ENCODE measurements at places on chromosomes 1 and 21.

DNA sequence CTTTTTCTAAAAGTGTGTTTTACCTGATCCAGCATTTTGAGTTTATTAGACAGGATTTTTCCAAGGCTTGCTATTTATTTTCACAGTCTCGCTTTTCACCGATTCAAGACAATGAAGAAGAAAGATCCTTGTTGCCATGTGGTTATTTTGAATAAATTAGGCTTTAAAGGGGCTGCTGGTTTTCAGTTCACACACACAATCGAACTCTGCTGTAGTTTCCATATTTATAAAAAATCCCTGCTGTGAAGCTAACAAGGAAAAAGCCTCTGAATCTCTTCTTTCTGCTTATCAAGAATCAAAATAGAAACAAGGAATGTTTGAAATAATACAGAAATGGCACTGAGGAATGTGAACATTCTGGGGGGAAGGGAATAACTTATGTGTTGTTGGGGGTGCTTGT is 102.5 kb upstream of the KAZN start:
- DNase-seq = no peak

- no peak for DNase-seq
Measured at GRCh38 chr1:230101556-230101955, 34.5 kb downstream of the GALNT2 start.

GRCh38 chr1:41280202-41281032 is 38.3 kb upstream of the SCMH1 start:
- DNase-seq = no peak

GRCh38 chr1:93143136-93143535 is 37.1 kb downstream of the TMED5 start:
- no peak for DNase-seq

DNA sequence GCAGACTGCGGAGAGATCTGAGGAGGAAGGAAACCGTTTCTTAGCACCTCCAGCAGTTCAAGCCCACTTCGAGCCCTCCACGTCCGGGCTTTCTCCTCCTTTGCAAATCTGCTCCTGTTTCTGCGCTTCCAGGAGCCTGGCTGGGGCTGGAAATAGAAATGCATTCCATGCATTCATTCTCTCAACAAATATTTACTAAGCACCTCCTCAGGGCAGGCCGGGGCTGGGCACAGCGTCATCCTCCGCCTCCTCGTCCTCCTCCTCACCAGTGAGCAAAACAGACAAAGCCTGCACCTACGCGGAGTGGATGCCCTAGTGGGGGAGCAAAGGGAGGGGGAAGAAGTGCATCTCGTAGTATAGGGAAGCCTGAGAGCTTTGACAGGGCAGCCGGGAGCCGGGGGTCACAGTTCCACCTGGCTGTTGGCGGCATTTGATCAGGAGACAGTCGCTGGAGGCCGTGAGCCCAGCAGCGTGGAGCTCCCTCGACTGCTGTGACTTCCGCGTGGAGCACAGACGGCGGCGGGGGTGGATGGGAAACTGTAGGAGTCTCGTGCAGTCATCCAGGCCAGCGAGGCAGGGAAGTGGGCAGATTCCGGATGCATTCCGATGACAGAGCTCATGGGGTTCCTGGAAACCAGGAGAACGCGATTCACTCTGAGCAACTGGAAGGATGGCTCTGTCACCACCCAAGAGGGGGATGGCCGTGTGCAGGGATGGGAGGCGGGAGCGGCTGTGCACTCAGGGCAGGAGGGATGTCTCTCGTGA is 93.5 kb downstream of the SIK1 start:
- no peak for DNase-seq

DNA sequence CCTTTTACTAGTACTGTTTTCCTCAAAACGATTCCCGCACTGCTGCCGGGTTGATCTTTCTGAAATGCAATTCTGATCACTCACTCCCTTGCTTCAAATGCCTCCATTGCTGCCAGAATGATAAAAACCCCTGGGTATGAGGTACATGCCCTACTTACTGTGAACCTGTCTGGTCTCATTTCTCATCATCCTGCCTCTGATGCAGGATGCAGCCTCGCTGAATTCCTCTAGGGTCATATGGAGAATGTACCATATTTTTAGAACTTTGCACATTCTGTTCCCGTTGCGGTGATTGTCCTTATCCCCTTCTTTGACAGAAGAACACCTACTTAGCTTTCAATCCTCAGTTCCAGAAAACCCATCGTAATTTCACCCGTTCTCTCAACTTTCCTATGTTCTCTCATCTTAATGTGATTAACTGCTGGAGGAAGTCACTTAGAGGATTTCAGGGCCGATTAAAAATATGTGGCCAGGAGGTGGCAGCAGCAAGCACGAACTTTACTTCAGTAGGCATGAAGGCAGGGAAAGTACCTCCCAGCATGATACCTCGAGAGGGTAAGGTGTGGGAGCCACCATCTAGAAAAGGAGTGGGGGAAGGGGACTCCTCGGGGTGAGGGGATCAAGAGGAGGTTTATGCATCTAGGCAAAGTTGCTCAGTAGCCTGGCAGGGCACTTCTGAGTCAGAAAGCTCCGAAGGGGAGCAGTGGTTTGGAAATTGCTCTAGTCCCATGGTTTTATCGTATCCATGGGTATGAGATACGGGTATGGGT is 361.5 kb upstream of the ZP4 start:
- DNase-seq = peak; percentile 30

GRCh38 chr1:167799747-167800146 is 78.0 kb downstream of the MPZL1 start:
- no peak for DNase-seq

GRCh38 chr1:101484689-101485338 is 248.0 kb downstream of the S1PR1 start:
- no peak for DNase-seq

GRCh38 chr1:232457595-232457994 is 172.3 kb downstream of the SIPA1L2 start:
- DNase-seq = peak; percentile 68

GRCh38 chr21:31874812-31875212 is 2.0 kb downstream of the HUNK start:
- DNase-seq = no peak

DNA sequence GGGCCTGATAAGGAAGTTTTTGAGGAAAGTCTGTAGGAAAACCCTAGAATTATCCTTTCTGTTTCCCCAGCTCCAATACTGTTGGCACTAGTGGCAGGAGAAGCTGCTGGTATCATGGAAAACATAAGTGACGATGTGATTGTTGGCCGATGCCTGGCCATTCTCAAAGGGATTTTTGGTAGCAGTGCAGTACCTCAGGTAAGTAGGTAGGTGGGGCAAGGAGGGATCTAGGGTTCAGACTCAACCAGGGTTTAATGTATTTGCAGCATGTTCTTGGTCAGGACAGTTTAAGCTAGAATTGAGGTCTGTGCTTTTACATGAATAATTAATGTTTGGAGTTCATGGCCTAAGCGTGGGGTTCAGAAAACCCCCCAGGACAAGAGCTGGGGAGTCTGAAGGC is 62.1 kb downstream of the KDM1A start:
- DNase-seq = no peak

GRCh38 chr1:160978510-160978927 is 23.9 kb upstream of the ITLN2 start:
- no peak for DNase-seq

DNA sequence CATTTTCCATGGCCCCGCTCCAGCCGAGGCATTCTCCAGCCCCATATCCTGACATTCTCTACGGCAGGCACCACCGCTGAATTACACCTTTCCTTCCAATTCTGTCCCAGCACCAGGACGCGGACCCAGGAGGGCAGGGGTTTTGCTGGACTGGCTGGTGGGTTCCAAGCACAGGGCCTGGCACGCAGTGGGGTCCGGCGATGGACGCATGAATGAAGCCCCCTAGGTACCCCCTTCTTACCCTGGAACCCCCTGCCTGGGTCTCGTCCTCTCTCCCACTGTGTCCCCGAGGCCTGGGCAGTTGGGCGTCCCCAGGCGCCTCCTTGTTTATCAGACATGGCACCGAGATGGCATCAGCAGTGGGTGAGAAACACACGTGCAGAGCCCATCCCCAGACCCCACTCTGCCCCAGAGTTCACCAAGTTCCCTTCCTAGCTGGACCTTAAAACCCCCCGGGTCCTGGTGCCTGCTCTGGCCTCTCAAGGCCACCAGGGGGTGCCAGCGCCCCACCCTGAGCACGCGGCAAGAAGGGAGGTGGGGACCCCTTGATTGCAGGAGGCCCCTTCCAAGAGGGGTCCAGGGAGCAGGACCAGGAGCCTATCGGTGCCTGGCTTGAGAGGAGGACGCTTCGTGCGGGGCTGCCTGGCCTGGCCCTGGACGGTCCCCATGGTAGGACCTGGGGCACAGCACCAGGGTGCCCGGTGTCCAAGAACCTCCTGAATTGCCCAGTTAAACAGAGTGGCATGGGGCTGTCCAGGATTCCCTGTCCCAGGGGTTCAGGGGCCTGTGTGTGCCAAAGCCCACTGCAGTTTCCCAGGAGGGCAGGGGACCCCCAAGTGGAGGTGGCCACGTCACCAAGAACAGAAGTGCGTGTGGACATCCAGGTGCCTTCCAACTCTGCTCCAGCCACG is 46.1 kb downstream of the MEGF6 start:
- peak; percentile 5 for DNase-seq

DNA sequence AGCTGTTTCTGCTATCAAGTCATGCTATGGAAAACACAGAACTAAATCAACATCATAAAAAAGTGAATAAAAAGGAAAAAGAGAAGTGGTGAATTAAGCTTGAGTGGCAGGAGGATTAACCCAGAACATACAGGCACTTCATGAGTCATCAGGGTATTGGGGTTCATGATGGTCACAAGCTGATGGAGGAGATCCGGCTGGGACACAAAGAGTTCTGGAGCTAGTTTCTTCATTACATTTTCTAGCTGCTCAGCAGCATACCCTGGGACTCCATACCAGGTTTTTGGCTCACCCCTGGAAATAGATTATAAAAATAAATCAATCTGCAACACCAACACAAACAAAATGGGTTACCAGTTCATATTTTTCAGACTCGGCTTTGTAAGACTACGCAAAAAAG is 42.5 kb upstream of the SYT2 start:
- no peak for DNase-seq

GRCh38 chr1:21869620-21870121 is 57.6 kb downstream of the LDLRAD2 start:
- no peak for DNase-seq

DNA sequence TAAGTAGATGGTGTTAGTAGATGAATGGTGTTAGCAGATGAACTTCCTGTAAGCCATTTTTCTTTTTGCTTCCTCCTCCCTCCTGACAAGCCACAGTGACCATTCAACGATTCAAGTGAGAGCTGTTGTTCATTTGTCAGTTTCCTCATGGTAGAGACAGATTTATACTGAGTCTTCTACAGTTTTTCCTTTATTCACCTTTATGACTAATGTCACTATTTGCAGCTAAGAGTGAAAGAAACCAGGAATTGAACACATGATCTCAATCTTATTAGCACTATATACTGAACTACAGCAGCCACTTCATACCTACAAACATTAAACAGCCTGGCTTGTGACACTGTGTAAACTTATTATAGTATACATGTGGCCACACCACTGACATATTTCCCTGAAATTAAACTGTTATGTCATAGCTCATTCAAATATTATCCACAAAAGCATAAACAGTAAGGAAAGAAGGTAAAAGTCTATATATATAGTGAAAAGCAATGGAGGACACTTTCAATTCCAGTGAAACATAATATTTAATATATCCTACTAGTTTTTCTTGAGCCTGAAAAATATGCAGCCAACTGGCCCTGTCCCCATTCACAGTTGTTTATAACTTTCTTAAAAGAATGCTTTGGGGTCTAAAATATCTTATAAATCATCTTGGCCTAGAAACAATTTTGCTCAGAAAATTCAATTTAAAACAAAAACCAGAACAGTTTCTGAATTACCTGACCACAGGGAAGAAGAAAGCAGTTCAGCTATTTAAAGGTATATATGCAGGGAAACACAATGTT is 566.9 kb upstream of the ZRANB2 start:
- DNase-seq = no peak

DNA sequence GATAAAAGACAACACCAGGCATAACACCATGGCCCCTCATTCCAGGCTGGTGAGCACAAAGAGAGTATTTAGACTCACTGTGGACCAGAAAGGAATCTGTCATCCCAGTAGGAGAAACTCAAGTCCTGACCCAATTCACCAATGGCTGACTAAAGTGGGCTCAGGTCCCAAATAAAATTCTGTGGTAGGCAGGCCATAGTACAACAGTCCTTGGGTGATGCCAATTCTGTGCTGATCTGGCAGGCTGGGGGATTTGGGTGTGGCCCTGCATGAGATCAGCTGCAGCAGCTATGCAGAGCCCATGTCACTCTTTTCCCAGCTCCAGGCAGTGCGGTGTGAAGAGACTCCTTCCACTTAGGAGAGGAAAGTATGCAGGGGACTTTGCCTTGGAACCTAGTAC is 245.1 kb downstream of the LBR start:
- no peak for DNase-seq

GRCh38 chr1:178875936-178876335 is 5.1 kb upstream of the ANGPTL1 start:
- DNase-seq = no peak
